ENCODE measurements at places on chromosomes 1 and 21.

DNA sequence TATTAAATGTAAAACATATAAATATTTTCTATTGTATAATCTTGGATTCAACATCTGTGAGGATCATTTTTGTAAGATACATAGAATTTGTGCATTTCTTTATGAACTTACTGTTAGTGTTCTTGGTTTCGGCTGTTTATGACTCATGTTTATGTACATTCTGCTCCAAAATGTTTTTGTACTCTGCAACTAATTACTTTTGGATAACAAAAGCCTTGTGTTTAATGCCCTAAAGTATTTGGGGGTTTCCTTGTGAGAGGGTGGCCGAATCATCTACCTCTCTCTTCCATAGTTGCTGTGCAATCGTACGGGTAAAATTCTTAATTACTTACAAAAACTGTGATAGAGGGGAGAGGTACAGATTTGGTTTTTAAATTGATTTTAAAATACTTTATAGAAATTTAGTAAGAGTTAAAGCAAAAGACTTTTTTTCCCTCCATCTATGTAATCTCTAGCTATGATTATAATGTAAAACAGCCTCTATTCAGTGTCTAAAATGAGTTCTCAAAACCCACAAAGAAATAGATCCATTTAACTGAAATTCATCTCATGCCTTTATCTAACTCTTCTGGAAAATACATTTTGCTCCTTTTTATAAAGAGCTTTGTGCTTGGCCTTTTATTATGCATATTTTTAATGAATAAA is 38.7 kb upstream of the LRRC8C start:
- DNase-seq = no peak

DNA sequence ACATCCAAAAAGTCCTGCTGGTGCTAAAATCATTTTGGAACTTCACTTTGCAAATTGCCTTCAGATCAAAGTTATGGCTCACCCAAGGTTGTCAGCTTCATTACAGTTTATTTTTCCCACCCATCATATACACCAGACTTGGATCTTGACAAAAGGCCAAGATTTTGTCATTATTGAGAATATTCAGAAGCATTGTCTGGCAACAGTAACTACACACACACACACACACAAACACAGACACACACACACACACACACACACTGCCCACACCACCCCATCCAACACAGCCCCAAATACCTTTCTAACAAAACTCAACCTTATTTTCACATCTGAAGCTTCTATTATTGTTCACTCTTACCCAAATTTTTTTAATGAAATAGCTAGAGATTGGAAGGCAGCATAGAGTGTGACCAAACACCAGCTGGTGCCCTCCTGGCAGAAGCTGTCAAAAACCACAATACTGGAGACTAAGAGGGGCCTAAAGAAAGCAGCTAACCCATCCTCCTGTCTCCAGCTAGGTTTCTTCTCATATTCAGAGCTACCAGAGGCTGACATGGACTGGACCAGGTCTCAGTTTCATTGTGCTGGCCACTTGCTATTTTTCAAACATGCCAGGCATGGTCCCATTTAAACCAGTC is 139.1 kb upstream of the ZC3H11B start:
- DNase-seq = no peak

DNA sequence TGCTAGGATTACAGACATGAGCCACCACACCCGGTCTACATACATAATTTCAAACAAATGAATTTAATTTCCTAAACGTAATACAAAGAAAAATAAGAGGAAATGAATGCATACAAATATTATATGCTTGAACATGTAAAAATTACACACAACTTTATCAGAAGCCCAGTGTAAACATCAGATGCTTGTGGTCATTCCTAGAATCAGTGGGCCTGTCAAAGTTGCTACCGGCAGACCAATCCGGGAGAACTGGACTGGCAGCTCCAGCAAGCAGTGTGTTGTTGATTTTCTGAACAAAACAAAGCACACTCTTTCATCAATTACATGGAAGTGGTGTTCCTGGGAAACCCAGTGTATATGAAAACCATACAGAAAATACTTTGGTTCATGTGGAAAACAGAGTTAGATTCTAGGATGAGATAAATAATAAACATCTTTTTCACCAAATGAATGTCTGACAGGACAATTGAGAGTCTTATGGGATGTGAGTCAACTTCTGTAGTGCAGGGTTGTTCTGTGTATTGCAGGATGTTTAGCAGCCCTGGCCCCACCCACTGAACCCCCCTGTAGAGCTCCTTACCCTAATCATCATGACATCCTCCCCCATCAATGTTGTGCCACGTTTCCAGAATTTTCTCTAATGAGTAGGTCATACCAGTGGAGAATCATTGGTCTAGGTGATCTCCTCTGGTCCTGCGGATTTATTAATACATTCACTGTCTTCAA is 33.8 kb downstream of the MFSD2A start:
- no peak for DNase-seq

DNA sequence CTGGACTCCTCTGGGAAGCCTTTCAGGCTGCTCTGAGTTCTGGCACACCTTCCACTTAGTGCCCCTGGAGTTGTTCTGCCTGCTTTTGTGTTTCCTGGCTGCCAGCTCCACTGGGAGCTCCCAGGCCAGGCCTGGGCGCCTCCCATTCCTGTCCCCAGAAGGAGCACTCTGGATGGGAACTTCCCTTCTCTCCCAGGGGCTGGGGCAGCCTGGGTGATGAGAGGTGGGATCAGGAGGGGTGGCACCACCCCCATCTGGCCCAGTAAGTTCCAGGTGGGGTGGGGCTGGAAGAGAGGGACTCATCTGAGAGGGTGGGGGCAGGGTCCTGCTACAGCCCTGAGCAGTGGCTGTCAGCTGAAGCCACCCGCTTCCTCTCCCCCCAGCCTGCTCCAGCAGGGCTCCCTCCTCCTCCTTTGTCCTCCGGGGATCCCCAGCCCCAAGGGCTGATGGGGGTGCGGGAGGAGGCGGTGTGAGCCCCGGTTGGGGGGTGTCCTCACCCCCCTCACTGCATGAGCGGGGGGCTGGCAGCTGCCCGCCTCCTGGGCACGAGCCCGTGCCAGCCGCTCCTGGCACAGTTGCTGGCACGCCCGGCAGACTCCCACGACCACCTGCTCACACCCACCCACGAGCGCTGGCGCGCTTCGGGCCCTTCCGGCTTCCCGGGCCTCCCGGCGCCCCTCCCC is 4.7 kb downstream of the FOXO6 start:
- no peak for DNase-seq

GRCh38 chr1:34928066-34928696 is 1.3 kb downstream of the DLGAP3 start:
- DNase-seq = no peak

DNA sequence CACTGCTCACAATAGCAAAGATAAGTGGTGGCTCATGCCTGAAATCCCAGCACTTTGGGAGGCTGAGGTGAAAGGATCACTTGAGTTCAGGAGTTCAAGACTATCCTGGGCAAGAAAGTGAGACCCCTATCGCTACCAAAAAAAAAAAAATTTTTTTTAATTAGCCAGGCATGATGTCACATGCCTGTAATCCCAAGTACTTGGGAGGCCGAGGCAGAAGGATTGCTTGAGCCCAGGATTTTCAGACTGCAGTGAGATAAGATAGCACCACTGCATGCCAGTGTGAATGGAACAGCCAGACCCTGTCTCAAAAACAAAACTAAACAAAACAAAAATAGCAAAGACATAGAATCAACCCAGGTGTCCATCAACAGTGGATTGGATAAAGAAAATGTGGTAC is 50.6 kb downstream of the HSF2BP start:
- no peak for DNase-seq
